ENCODE measurements at places on chromosomes 13 and 19. TPM values are rescaled to one million over a fixed set of nuclear protein-coding genes. Genes with fewer than 3 reads are reported as not detected.

Gene TDRD3
- total RNA-seq, result 7.1 TPM

Gene MCF2L
- total RNA-seq, result 7.2 TPM

Gene SHISA7
- total RNA-seq, result 0.12 TPM

Gene ZNF208
- 0.98 TPM for total RNA-seq

Gene UBE2L5
- not detected for total RNA-seq
